D721Med (cell line): ENCODE measurements at places on chromosomes 1 and 21.
A peak's percentile ranks its signal among the peaks of the same experiment; 100 is the strongest.

GRCh38 chr1:211648336-211648735 is 27.1 kb downstream of the NEK2 start:
- no peak for DNase-seq

GRCh38 chr1:244330318-244330625 is 121.4 kb downstream of the ADSS2 start:
- DNase-seq: no peak

GRCh38 chr1:88763649-88764406 is 79.8 kb downstream of the PKN2 start:
- DNase-seq: no peak

DNA sequence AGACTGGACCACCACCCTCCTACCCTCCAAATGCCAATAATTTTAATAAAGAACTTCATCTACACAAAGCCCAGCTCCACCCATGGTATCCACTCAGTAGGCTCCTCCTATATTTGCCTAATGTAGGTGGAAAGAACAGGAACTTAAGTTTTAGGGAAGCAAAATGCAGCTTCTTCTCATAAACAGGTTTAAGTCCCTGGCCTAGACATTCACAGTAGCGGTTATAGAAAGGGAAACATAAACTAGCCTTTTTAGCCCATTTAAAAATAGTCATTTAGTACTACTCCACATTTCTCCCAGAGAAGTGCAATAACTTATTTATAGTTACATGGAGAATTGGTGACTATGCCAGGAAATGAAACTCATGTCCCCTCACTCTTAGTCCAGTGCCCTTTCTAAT is 56.6 kb upstream of the CPLANE2 start:
- DNase-seq: no peak

- no peak for DNase-seq
Observed at GRCh38 chr1:229943988-229944743, 122.9 kb upstream of the GALNT2 start.

DNA sequence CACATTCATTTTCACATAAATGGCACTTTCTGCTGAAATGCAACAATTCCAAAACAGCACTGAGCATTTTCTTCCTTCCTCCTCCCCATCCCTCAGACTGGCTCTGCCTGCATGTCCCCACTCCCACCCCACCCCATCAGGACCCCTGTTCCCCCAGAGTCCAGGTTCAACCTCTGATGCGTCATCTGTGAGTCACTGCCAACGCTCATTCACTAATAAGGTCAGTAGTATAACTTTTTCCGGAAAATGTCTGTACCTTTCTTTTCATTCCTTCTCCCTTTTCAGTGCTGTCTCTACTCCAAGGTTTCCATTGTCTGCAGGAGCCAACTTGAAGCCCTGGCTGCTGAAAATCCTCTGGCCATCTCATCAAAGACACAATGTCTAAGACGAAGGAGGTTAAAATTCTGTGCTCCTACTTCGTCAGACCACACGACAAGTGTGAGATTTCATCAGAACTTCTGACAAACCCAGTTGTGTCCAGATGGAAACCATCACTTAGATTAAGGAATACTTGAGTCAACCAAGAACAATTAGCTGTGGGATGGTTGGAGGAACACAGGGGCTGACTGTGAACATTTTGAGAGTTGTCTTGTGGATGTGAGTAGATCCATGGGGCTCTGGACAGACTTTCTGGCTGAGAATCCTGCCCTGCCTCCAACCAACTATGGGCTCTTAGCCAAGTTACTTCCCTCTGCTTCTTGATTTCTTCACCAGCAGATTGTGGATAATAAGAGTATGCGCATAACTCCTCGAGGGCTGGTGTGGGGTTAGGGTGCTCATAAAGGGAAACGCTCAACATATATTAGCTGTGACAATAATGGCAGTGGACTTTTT is 35.6 kb upstream of the UTS2 start:
- DNase-seq: no peak

- DNase-seq: no peak
Observed at GRCh38 chr1:192491804-192492554, 83.6 kb upstream of the RGS1 start.

GRCh38 chr1:156508205-156508954 is 7.8 kb upstream of the MEF2D start:
- DNase-seq: no peak

GRCh38 chr1:248873993-248874533 is 15.2 kb upstream of the ZNF692 start:
- no peak for DNase-seq

DNA sequence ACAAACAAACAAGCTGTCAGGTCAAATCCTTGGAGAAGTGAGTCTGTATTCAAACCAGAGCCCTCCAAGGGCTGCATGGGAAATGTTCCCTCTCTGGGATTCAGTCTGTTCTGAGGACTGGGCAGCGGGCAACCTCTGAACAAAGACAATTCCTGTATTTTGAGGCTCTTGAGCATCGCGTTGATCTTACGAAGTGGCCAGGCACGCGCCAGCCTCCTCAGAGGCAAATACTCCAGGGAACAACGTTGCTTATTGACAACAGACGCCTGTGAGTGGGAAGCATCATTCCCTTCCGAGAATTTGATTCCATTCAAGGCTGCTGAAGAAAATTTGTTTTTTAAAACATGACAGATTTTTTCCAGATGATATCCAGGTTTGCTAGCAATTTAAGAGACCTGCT is 20.0 kb upstream of the TACSTD2 start:
- DNase-seq: no peak

GRCh38 chr21:29888437-29888836 is 51.4 kb downstream of the GRIK1 start:
- no peak for DNase-seq

DNA sequence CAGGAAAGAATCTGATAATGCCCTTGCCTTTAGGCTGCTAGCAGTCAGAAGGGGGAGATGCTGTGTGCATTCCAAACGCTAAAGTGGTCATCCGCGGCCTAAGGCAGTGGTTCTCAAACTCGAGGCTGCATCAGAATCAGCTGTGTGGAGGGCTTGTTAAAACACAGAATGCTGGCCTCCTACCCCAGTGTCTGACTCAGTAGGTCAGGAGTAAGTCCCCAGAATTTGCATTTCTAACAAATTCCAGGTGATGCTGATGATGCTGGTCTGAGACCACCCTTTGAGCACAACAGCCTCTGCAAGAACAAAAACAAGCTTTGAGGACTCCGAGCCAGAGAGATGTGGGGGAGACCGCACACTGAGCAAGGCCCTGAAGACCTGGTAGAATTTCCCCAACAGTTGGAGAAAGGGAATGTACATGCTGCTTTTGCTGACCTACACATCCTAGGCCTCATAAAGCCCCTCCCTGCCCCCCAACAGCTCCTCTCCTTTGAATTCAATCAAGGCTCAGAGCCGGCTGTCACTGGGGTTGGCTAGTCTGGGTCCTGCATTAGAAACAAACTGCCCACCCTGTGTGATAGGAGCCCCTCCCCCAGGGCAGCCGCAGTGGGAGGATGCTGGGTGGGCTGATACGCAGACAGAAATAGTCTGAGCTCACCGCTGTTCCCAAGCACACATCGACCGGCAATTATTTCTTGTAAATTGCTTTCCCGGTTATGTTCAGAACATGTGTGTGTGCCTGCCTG is 27.1 kb downstream of the SHISAL2A start:
- no peak for DNase-seq

DNA sequence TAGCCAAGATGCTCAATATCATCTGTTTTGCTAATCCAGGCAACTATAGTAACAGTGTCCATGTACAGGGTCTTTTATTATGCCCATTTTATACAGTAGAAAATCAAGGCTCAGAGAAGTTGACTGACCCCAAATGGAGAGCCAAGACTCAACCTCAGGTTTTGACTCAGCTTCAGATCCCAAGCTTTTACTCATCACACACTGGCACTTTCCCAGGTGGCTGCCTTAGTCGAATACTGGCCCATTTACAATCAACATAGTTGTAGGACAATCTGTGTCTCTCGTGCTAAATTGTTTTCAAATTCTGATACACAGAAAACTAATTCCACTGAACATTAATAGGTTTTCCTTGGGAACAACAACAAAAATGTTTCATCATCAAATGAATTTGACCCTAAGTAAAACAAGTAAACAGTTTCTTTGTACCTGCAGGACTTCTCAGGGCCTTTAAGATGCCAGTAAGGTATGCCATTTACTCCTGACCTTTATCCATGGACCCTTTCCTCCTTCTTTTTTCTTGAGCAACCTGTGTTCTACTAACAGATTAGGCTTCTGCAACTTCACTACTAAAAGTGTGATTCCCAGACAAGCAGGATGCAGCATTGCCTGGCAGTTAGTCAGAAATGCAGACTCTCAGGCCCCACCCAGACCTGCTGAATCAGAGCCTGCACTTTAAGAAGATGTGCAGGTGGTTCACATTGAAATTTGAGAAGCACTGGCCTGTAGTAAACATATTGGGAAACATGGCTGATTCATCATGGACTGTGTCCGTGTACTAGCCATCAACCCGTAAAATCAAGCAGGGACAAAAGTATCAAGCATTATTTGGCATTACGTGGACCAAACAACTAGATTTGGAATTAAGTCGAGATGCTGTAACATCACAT is 128.8 kb downstream of the RRAGC start:
- no peak for DNase-seq

- DNase-seq: peak; percentile 74
Observed at GRCh38 chr1:154328318-154329151, 3.2 kb downstream of the ATP8B2 start.

DNA sequence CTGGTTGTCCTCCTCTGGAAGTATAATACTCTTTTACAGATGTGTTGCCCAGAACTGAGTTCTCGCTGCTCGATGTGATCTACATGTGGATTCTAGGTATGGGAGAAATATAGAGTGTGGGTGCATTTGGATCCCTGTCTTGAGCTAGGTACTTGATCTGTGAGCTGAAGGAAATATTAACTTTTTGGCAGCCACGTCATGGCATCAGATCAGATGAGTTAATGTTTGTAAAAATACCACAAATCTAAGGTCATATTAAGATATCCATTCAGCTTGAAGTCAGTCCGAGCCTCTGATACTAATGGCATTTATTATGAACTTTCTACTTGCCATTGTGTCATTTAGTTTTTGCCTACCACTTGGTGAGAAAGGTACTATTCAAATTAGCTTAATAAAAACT is 24.6 kb downstream of the MAPKAPK2 start:
- no peak for DNase-seq

DNA sequence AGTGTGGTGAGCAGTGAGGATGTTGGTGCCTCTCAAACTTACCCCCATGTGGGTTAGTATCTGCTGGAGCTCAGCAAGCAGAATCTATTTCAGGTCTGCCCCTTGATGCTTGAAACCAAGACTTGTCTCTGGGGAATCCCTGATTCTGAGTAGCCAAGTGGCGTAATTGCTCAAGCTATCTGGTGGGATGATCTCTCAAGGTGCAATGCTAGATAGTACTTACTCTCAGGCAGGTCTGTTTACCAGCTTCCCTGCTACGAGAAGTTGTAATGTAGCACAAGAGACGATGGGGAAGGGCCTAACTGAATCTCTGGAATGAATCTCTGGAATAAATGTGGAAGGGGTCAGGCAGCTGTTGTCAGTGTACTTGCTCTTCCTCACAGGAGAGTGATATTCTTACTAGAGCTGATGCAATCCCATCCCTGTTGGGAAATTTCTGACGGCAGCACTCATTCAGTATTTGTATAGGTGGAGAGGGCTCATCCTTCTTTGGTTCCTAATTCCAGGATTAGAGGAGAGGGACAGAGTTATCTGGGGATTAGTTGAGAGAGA is 65.4 kb downstream of the MACF1 start:
- no peak for DNase-seq

DNA sequence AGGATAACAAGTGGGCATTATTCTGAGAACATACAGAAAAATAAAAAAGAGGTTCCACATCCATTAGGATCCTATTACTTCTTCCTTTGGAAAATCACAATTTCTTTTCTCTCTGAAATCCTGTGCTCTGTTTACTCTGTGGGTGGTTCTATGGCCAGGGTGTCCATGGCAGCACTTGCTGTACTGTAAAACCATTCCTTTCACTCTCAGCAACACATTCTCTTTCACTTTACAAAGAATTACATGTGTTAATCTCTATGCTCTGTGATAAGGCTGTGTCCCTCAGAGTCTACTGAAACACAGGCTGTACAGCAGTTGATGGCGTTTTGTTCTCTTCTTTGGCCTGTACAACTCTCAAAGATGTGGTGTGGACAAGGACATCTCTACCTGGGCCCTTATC is 524.1 kb downstream of the PTBP2 start:
- no peak for DNase-seq

DNA sequence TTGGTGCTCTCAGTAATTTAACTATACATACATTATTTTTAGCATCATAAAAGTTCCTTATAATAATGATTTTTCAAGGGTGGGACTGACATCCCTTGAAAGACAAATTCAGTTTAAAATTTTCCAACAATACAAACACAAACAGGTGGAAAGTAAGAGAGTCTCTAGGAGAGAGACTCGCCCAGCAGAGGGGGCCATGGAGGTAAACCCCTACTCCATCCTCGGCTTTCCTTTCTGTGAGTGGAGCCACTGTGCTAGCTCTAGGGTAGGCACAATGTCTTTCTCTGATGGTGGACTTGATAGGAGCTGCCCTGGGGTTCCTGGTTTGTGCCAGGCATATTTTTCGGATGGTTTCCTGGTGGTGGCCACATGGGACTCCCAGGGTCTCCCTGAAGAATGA is 8.3 kb downstream of the CSMD2 start:
- no peak for DNase-seq

DNA sequence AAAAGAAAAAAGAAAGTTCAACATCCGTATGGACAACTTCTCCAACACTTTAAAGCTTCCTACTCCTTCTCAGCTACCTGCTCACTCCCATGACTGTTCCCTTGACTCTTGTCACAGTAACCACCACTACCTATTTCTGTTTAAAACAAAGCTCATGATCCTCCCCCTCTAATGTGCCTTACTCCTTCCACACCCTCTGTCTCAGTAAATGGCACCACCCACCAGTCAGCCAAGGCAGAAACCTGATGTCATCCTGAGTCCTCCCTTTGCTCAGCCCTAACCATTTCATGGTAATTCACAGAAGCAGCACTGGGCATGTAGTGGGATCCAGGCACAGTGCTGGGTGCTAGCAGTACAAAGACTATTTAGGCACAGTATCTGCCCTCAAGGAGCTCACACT is 63.0 kb upstream of the PPM1J start:
- no peak for DNase-seq

- DNase-seq: no peak
Observed at GRCh38 chr1:186244825-186245224, 130.2 kb downstream of the TPR start.

DNA sequence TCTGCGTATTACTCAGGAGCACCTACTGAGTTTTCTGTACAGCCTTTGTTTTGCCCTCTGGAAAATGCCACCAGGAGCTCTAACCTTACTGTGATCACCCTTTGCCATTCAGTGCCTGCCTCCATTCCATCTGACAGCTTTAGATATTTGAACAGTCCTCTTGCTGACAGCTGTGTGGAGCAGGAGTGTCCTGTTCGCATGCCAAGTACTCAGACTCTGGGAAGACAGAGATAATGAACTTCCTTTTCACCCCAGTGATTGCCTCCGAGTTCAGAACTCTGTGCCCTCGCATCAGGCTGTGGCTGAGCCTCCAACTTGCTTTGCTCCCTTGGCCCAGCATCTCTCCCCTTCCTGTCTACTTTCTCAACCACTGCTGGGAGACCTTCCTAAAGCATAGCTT is 74.0 kb downstream of the CACNA1E start:
- no peak for DNase-seq
